ENCODE measurements at places on chromosomes 2 and 18.
A peak's percentile ranks its signal among the peaks of the same experiment; 100 is the strongest.

DNA sequence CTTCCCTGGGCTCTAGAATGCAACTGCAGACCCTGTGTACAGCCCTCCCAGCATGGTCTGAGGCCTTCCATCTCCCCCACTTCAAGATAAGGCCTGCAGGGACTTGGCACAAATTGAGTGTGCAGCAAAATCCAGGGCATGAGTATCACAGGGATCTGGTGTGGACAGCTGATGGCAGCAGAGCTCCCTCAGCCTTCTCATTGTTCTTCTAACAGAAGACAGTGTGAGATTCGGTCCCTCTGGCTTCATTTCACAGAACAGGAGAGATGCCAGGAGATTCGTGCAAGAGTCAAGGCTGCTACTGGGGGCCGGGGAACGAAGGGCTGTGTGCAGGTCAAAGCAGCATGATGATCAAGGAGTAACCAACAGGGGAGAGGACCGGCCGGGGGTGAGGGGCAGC, 85.8 kb downstream of the UXS1 start:
- H3K4me1 ChIP-seq, result no peaks in the 10 kb centered on the region
- H3K36me3 ChIP-seq, result peaks cover 8% of the 10 kb centered on the region
- H3K4me3 ChIP-seq, result no peak overlapping the region

GRCh38 chr2:30325600-30326328, 94.4 kb downstream of the LBH start:
- no peaks in the 10 kb centered on the region for H3K27me3 ChIP-seq
- no peaks in the 10 kb centered on the region for H3K36me3 ChIP-seq
- DNase-seq, result no peak
- no peak overlapping the region for H3K4me3 ChIP-seq
- no peaks in the 10 kb centered on the region for H3K4me1 ChIP-seq

DNA sequence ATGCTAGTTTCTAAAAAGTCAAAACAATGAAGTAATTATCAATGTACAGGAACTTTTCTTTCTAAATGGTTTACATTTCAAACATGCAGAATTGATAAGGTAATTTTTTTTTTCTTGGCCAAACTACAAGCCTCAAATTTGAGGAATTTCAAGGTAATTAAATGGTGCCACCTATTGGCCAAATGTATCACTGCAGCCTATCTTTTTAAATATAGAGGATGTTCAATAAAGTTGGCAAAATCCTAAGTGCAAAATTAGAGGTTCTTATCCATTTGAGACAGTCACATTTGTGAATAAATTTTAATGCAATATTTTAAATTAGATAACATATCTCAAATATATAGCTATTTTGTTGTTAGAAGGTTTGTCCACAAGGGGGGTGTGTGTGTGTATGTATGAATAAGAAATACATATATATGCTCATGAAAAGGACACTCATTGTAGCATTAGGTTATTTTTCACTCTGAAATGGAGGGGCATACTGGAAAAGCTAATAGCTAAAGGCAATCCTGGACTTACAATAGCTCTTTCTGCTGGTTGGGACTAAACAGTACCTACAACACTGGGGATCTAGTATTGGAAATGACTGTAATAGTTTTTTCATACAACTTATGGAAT, 26.2 kb downstream of the MMADHC start:
- no peaks in the 10 kb centered on the region for H3K27me3 ChIP-seq
- H3K27ac ChIP-seq, result no peak overlapping the region

DNA sequence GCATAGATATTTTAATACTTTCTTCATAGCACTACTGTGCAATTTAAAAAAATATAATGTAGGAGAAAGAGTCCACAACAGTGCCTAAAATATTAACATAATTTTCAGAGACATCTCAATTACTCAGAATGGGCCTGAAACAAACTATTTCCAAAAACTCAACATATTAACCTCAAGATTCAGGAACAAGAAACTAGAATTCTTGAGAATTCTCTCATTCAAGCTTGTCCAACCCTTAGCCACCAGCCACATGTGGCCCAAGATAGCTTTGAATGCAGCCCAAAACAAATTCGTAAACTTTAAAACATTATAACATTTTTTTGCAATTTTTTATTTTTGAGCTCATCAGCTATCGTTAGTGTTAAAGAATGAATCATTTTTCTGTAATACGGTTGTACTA, 35.2 kb downstream of the LNPK start:
- no peak overlapping the region for H3K27ac ChIP-seq
- no peak for DNase-seq
- no peaks in the 10 kb centered on the region for H3K27me3 ChIP-seq
- no peaks in the 10 kb centered on the region for H3K4me1 ChIP-seq
- H3K36me3 ChIP-seq, result peaks cover 38% of the 10 kb centered on the region
- no peak overlapping the region for H3K4me3 ChIP-seq

DNA sequence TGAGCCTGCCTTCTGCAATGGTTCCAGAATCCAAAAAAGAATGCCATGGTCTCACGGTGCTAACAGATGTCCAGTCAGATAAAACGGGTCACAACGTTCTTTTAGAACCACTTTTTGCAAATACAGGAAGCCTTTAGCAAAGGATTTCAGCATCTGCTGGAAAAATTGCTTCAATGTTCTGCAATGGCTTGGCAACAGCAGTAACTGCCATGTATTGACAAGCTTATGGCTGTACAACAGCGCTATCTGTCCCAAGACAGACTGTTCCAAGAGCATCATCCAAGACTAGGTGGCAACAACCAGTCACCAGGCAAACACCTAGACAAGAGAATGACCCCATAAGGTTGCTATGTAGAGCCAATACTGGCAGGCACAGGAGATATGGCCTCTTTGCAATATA, 37.6 kb upstream of the RIOK3 start:
- no peaks in the 10 kb centered on the region for H3K27me3 ChIP-seq
- no peak for DNase-seq
- H3K4me3 ChIP-seq, result no peak overlapping the region

DNA sequence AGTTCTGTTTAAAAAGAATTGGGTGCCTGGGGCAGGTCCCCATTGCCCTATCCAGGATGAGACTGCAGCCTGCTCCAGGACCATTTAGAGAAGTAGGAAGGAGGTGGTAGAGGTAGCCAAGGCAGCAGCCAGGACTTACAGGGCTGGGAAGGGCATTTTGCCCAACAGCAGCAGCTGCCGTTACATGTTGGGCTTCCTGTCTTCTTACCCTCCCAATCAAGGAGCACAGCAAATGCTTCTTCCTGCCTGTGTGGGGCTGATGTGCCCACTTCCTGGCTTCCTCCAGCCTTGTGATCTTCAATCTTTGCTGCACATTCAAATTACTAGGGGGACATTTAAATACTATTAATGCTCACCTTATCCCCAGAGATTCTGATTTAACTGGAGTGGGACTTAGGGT, 112.0 kb downstream of the QPCT start:
- H3K27ac ChIP-seq, result no peak overlapping the region
- no peaks in the 10 kb centered on the region for H3K36me3 ChIP-seq
- H3K4me1 ChIP-seq, result peaks cover 24% of the 10 kb centered on the region
- no peak for DNase-seq
- no peak overlapping the region for H3K4me3 ChIP-seq
- no peaks in the 10 kb centered on the region for H3K27me3 ChIP-seq

GRCh38 chr2:236840215-236840614, 245.5 kb upstream of the COPS8 start:
- no peak overlapping the region for H3K27ac ChIP-seq
- no peak for DNase-seq
- H3K4me1 ChIP-seq, result no peaks in the 10 kb centered on the region

GRCh38 chr18:13137670-13138419, 80.7 kb upstream of the LDLRAD4 start:
- peak overlapping the region; percentile 33 for H3K4me3 ChIP-seq
- DNase-seq, result no peak
- H3K4me1 ChIP-seq, result no peaks in the 10 kb centered on the region

All from RWPE2 (cell line).